ENCODE measurements at places on chromosomes 16 and 17.
A peak's percentile ranks its signal among the peaks of the same experiment; 100 is the strongest.

DNA sequence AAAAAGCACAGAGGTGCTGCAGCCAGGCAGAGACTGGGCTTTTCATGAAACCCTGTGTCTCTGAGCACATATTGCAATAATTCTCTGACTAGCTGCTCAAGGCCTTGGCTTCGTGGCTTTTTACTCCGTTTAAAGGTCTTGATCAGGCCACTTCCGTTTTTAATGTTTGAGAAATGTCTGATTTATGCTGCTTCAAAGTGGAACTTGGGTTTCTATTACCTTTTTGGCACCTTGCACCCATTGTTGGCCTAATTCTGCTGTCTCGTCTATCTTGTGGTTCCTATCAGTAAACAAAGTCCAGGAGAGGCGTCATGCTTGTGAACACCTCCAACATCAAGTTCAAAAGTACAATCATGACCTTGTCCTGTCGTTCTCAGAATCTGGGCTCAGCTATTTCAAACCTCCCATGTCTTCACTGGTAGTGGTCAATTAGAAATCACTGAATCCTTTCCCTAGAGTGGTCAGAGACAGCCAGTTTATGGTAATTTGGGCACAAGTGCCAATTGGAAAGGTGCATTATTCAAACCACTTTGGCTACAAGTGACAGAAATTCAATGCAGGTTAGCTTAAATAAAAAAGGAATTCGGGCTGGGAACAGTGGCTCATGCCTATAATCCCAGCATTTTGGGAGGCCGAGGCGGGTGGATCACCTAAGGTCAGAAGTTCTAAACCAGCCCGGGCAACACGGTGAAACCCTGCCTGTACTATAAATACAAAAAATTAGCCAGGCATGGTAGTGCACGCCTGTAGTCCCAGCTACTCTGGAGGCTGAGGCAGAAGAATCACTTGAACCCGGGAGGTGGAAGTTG lies 33.3 kb upstream of the METTL9 start:
- DNase-seq: no peak

DNA sequence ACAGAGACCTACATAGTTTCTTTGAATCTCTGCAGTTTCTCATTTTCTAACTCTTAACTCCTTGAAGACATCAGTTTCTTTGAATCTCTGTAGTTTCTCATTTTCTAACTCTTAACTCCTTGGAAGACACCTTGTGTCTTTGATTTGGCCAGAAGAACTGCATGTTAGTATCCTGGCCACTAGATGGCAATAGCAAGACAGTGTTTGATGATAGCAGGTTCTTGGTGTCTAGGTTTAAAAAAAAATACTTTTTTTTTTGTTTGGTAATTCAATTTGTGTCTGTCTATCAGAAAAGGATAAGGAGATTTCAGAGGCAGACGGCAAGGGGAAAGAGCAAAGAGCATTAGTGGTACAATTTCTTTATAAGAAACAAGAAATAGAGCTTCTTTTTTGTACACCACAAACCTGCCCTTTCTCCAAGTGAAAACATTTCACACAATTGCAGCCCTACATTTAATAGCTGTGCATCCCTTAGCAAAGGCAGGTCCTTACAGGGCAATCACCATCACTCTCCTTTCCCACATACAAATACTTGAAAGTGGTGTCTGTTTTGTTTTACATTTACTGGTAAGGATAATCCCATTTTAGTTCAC lies 1324.9 kb upstream of the CDH8 start:
- peak; percentile 23 for DNase-seq

- DNase-seq: no peak
Observed at GRCh38 chr16:62038225-62038624, 2.0 kb upstream of the CDH8 start.

DNA sequence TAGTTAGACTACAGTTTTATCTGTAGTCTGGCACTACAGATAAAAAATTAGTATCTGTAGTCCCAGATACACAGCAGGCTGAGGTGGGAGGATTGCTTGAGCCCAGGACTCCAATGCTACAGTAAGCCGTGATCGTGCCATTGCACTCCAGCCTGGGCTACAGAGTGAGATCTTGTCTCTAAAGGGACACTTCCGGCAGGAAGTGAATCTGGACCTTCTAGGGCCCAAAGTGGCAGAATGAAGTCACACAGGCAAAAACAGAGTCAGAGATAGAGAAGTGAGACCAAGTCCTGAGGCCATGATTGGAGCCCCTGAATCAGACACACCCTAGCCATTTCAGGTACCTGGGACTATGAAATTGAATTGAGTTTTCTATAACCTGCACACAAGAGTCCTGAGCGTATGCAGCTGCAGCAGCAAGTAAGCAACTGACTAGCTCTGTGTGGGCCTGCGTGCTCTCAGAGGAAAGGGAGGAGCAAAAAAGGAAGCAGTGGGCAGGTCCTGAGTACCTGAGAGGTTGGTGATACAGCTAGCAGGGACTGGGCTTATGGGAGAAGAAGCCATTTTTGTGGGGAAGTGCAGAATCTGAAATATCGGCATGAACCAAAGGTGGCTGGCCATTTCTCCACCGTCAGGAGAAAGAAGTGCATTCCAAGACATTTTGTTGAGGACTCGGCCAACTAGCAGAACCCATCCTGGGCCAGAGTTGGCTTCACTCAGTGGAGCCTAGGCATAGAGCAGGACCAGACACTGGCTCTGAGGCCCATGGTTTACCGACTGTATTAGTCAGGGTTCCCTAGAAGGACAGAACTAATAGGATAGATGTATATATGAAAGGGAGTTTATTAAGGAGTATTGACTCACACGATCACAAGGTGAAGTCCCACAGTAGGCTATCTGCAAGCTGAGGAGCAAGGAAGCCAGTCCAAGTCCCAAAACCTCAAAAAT lies 27.2 kb upstream of the BRD7 start:
- DNase-seq: no peak

GRCh38 chr16:2090777-2091546 lies 43.2 kb downstream of the TSC2 start:
- DNase-seq: no peak

- DNase-seq: no peak
Observed at GRCh38 chr17:79203016-79203415, 128.4 kb downstream of the ENGASE start.

DNA sequence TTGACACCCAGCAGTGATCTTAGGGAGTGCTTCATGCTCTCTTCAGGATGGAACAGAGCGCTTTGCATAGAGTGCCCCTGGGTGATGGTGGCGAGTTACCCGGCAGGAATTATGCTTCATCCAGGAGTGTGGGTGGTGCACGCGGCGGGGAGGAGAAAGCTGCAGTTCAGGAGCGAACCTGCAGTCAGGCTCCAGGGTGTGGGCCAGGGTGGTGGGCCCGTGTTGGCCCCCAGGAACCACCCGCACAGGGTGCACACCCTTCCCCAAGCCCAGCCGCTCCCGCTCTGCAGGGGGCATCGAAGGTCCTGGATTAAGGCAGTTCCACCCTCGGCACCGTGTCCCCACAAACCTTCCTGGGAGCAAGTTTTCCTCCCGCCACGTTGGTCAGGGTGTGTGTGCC lies 3.9 kb downstream of the RAB40C start:
- DNase-seq: no peak

DNA sequence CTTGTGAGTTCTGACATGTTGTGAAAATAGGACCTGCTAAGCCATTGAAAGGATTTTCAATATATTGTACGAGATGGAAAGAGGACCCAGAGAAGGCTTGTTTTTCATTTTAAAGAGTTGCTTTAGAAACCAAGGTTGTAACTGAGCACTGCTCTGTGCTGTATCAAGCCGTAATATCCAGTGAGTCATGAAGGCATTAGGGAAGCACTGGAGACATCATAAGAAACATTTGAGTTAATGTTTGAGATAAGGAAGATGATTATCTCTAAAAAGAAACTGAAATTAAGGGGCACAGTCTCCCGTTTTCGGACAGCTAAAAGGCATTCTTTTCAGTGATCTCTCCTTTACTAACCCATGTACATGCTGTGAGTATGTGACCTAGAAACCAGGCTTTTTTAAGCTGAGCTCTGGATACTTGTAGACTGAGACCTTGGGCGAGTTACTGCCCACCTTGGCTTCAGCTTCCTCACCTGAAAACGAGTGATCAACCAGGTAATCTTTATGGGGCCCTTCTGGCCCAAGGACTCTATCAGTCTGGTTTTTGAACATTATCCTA lies 149.2 kb upstream of the TBX2 start:
- DNase-seq: no peak

GRCh38 chr16:53622315-53622714 lies 81.3 kb downstream of the RPGRIP1L start:
- no peak for DNase-seq

GRCh38 chr16:29777576-29778350 lies at the start of gene ZG16:
TSS of gene ZG16 (plus strand) at chr16:29778256. CDS start at chr16:29779267, 1,011 bp downstream.
- DNase-seq: no peak

GRCh38 chr16:46970089-46970488 lies 3.4 kb downstream of the DNAJA2 start:
- no peak for DNase-seq

GRCh38 chr16:78142788-78143187 lies 43.3 kb downstream of the WWOX start:
- peak; percentile 55 for DNase-seq

DNA sequence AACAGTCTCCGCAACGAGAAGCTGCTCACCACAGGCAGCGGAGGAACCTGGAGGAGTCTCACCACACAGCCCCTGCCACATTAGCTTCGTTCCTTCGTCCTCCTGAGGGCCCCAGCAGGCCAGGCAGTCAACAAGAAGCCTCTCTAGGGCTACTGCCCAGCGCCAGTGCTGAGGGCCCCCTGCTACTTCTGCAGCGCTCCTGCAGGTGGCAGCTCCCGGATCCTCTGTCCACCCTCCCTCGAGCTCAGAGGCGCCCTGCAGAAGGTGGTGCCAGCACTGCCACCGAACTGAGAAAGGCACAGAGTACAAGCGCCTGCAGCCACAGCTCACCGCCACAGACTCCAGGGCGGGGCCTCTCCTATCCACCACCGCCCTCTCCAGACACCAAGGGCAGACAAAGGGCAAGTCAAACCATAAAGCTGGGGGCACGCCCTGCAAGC lies 27.3 kb downstream of the KDM8 start:
- no peak for DNase-seq

DNA sequence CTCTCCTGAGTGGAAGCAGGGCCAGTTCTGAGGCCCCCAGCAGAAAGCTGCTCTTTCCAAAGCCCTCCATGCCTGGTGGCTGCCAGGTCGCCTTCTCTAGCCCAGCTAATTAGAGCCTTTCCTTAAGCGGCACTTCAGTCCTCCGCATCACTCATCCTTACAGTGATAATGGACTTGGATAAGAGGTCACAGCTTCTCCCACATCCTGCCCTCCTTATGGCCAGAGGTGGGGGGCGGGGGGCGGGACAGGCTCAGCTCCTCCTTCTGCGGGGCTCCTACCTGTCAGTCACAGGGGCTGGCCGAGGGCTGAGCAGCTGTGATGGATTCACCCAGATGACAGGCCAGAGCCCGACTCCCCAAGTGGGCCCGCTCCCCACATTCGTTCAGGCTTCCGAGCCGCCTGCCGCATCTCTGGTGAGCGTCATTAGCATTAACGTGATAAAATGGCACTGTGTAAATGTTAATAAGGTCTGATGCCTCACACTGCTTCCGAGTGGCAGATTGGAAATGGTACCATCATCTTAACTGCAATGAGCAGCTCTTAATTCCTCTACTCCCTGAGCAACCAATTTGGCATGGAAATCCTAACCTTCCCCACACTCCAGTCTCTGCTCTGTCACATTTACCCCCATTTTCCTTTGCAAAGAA lies 41.3 kb downstream of the GRIN2C start:
- no peak for DNase-seq

DNA sequence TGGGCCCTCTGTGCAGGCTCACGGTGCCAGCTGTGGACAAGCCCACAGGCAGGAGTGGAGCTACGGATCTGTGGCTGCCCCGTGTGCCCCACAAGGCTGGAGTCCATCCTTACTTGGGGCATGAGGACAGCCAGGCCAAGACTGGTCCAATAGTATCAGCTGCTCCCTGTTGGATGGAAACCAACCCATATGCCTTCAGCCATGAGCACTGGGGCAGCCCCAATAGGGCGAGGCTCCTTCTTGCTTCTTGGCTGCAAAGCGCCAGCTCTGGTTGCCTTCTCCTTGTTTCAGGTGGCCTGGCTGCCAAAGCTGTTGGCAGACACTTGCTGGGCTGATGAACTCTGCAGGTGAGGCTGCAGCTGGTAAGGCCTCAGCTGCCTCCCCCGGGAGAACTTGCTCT lies 188.0 kb downstream of the ENGASE start:
- DNase-seq: no peak

DNA sequence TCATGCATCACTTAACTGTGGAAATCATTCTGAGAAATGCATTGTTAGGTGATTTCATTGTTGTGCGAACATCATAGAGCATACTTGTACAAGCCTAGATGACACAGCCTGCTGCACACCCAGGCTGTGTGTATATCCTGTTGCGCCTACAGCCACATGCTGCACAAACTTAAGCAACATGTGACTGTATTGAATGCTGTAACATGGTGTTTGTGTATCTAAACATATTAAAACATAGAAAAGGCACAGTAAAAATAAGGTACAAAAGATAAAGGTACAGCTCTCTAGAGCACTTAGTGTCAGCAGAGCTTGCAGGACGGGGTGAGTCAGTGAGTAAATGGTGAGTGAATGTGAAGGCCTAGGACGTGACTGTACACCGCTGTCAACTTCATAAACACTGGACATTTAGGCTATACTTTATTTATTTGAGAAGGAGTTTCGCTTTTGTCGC lies 11.9 kb downstream of the FOXK2 start:
- DNase-seq: no peak

DNA sequence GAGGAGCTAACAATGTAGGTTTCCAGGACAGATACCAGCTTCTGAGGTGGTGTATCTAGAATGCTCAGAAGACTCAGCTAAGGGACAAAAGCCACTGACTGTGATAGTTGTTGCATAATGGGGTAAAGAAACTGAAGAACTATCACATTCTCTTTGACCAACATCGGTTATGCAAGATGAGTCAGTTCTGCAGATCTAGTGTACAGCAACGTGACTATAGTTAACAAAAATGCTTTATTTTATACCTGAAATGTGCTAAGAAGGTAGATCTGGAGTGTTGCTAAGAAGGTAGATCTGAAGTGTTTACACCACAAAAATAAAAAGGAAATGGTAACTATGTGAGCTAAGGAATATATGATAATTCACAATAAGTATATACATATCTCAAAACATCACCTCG lies 2.5 kb downstream of the KRTAP9-6 start:
- DNase-seq: no peak

GRCh38 chr17:61579347-61579746 lies 11.7 kb downstream of the NACA2 start:
- DNase-seq: no peak

DNA sequence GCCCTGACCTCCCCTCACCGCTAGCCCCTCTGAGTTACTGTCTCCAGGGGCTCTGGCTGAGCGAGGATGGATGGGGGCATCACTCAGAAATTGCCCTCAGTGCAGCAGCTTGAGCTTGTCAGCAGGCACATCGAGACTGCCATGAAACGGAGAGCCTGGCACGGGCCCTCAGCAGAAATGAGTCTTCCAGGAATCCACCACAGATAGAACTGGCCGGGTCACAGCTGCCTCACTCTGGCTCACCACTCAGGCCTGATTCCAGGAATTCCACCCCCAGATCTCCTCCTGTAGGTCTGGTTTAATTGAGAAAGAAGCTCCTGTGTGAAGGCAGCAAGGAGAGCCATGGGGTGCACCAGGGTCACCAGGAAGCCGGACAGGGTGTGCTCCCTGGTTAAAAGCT lies 85.5 kb downstream of the GSG1L start:
- no peak for DNase-seq

GRCh38 chr16:71895679-71896365 lies 491 bp downstream of the IST1 start:
- DNase-seq: no peak

- DNase-seq: no peak
Observed at GRCh38 chr17:50262001-50262794, 12.1 kb upstream of the TMEM92 start.

Data from smooth muscle cell of the brain vasculature (primary cell).